ENCODE measurements at places on chromosomes 3 and 15.
A peak's percentile ranks its signal among the peaks of the same experiment; 100 is the strongest.

GRCh38 chr15:65055201-65055870, 10.1 kb downstream of the SLC51B start:
- no peak for DNase-seq

GRCh38 chr3:52983336-52983807, 62.5 kb downstream of the SFMBT1 start:
- DNase-seq, result peak; percentile 50

DNA sequence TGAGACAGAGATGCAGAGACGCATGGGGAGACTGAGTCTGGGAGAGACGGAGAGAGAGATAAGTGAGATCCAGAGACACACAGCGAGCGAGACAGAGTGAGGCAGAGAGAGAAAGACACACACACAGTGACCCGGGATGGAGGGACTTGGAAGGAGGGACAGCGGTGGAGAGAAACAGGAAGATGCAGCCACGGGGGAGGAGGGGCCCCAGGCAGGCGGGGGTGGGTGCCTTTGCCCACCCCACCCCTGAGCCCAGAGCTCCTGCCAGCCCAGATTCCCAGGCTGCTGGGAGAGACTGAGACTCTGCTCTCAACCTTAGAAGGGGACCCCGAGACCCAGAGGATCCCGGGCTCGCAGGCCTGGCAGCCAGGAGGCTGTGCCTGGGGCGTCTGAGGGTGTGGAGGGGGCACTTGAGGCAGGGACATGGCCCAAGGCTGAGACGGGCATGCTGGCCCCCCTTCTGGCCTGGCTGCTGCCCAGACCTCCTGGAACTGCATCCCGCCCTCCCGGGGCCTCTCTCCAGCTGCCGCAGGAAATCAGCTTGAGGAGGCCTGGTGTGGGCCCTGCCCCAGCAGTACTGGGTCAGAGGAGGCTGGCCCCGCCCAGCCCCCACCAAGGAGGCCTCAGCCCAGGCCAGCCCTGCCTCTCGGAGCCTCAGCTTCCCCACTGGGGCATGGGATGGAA, 18.1 kb downstream of the H1-8 start:
- no peak for DNase-seq

DNA sequence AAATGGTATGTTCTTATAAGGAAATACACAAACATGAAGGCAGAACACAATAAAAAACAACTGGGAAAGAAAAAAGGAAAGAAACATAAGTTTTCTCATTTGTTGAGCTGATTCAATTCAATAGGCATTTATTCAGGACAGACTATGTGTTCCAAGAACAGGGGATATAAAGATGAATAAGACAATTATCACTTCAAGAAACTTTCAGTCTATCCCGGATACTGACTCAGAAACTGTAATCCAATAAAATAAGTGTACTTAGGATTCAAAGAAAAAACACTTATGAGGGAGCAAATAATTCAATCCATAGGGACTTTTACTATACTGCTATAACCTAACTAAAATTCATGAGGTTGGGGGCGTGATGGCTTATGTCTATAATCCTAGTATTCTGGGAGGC, 3.5 kb upstream of the POPDC2 start:
- no peak for DNase-seq

DNA sequence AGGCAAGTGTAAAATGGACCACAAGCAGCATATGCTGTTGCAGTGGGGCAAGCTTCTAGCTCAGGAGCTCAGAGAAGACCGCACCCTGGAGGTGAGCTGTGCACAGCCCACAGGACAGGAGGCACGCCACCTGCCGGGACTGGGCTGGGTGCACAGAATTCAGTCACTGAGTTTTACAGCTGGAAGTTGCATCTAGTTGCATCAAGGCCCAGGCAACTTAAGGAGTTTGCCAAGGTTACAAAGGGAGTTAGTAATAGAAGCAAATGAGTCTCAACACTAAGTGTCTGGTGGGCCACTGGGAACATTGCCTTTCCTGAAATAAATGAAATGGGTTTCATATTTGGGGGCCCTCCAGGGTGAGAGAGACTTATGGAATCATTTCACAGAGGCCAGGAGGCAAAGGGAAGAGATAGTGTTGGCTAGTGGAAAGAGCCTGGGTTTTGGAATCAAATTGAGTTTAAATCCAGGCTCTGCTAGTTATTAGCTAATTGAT, 36.0 kb upstream of the TIMP4 start:
- DNase-seq, result peak; percentile 55

DNA sequence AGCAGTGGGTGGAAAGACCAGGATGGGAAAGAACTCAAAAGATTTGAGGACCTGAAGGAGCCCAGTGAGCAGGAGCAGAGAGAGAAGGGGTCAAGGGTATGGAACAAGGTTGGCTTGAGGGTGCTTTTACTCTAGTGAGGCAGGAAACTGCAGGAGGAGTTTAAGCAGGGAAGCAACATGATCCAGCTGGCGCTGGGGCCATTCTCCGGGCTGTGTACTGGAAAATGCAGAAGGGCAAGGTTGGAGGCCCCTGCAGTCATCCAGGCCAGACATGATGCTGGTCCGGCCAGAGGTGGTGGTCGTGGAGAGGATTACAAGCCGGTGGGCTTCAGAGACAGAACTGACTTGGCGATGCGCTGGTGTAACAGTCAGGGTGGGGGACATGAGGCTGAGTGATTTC, 81.8 kb downstream of the LSM3 start:
- no peak for DNase-seq

DNA sequence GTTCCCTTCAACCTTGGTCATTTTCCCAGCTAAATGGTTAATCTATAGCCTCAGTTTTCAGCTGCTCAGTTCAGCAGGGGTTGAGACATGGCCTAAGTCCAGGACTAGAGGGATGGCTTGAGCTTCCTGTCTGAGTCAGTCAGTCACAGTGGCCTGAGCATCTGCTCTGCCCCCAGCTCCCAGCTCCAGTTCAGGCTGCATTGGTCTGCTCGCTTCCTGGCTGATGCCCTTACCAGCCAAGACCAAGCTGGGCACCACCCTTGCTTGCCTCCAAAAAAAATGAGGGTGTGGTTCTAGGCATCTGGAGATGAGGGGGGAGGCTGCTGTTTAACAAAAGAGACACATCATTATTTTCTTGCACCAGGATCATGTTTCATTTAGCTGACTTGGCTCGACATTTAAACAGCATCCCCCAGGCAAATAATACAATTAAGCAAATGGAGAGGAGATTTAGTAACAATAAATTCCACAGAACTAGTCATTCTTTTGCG, 70.7 kb downstream of the WNT5A start:
- no peak for DNase-seq

DNA sequence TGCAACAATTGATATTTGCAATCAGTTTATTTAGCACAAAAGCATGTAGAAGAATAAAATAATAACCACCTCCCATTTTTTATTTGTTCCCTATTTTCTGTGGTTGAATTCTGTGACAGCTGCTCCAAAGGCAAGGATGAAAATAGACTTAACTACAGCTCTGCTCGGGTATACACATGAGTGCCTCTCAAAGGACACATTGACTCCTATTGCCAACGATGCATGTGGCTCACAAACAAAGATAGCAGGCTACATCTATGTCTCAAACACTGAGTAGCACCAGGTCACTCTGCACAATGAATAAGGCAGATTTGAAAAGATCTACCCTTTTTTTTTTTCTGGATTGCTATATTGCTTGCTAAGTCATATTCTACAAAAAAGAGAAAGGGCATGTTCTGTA, 612.9 kb downstream of the ROBO1 start:
- no peak for DNase-seq

DNA sequence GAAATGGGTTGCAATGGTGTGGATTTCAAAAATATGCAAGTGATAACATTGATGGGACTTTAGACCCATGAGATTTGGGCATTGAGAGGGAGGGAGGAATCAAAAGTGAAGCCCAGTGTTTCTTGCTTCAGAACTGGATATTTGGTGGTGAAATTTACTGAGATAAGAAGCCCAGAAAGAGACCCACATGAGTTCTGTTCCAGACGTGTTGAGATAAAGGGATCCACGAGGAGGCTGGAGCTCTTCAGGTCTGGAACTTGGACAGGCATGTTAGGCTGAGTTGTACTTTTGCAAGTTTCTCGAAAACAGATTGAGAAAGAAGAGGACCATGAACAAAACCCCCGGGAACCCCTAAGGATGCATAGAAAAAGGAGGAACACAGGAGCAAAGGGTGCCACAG, 290.2 kb downstream of the MEX3B start:
- no peak for DNase-seq

DNA sequence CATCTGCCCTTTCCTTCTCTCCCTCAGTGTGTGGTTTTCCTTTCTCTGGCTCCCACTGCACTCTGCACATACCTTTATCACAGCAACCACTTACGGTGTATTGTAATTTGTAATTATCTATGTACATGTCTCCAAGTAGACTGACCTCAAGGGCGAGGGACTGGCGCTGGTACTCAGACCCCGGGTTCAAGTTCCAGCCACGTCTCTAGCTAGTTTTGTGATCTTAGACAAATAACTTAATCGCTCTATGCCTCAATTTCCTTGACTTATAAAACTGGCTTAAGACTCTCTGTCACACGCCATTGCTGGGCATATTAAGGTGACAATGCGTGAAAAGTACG, 607 bp upstream of the SENP2 start:
- DNase-seq, result no peak

DNA sequence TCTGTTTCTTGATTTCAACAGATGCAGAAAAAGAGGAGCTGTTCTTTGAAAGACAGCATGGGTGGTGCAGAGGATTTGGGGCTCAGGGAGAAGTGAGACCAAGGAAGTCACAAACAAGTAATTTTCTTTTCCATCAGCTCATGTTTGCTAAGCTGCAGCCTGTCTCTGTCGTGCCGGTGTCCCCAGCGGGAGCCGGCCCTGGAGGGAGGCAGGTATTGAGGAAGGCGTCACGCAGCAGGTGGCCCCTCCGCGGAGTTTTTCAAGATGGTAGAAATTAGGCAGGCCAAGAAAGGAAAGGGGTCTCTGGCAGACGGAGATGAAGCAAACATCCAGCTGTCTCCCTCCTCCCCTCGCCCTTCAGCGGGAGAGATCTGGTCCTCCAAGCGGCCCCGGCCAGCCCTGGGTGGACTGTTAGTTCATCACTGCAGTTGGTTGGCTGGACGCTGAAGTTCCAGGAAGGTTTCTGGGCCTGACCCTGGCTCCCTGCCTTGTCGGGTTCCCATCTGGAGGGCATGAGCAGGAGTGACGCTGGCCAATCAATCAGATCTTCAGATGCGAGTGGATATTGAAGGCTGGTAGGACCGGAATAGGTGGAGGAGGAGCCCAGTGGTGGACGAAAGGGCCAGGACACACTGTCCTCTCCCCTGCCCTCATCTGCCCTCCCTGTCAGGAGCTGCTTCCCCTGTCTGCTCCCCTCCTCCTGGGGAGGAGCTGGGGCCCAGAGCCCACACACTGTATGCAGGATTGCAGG, 27.7 kb upstream of the MUC4 start:
- DNase-seq, result no peak

DNA sequence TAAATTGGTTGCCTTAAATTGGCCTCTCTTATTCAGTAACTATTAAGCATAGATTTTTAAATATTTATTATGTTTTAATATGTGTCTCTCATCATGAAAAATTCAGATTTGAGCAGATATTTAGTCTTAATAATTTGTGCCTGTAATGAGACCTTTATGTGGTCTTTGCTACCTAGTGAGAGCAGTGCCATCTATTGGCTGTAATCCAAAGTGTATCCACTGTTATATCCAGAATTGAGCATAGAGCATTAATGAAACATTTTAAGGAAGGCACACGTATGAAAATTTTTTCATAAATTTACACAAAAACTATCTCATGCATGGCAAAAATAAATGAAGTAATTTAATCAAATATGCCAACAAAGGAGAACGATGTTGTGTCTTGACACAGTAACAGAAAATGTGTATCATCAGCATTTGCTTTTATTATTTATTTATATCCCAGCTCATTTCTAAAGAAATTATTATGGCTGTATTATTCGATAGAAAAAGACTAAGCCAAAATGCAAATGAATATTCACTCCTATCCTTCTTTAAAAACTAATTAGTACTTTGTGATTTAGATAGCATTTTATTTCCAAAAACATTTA, 203.5 kb downstream of the RSRC1 start:
- DNase-seq, result no peak

Data from activated T-cell treated with anti-CD3 and anti-CD28 coated beads, Interleukin-2, amount 50 U/mL, for 24 hours (primary cell).